ENCODE measurements at places on chromosomes 13 and 19.

DNA sequence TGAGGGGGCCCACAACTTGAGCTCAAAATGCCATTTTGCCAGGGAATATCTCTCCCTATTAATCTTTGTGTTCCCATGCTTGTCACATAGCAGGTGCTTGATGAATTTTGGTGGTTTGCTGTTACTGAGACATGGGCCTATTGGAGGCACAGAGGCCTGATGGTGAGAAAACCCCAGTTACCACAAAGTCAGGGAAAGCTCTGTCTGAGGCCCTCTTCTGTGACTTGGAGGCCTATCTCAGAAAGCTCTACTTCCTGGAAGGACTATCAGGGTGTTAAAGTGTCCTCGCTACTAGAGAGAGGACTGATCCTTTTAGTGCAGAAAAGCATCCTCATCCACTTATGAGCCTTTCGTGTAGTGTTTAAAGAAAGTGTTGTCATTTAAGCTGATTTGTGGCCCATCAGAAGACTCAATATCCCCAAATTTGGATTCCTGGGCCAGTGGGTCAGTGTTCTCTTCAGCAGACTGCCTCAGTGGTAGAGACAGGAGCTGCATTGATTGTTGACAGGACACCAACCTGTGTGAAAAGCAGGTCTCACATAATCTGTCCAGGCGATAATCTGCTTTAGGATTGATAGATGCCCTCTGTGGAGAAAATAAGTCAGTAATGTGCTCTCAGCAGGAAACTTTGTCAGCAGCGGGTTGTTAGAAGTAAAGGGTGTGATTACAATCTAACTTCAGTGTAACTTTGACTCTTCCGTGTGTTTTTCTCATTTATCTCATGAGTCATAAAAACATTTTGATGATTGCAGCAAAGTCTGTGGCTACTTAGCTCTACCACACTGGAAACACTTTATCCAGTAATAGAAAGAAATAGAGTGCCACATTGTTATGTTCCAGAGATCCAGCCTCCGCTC, 121.0 kb downstream of the AKAP11 start:
- no peak for DNase-seq

DNA sequence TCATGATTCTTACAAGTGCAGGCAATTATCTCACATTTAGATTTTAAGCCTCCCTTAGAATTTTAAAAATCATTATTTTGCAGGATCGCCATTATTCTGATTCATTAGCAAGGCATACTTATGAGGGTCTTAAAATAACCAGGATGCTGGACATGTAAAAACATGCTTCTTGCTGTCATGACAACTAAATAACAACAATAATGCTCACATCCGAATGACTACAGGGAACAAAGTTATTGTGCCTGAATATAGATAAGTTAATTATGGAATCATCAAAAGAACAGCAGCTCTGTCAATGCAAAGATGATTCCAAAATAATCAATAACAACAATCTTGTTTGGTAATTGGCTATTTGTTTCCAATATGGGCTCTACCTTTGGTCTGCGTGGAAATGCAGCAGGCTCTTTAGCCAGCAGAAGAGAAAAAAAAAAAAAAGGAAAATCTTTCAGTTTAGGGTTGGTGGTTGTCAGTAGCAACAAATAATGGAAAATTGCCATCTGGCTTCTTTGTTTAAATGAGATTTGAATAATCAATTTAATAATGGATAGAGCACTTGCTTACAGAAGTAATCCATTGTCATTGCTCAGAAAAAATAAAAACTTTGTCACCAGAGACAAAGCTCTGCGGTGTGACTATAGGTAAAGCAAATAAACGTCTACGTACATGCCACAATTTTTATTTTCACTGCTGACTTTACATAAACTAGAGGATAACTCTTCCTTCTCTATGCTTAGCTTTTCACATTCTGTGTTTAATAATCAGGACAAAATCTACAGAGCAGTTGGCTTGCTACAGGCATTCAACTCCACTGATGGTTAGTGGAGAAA, 468.9 kb upstream of the TSHZ3 start:
- DNase-seq, result no peak

- DNase-seq, result no peak
These were observed 463 bp upstream of the POMP start for GRCh38 chr13:28658539-28658795.

- no peak for DNase-seq
These were observed 1.0 kb upstream of the SLC7A10 start for GRCh38 chr19:33226550-33227241.

DNA sequence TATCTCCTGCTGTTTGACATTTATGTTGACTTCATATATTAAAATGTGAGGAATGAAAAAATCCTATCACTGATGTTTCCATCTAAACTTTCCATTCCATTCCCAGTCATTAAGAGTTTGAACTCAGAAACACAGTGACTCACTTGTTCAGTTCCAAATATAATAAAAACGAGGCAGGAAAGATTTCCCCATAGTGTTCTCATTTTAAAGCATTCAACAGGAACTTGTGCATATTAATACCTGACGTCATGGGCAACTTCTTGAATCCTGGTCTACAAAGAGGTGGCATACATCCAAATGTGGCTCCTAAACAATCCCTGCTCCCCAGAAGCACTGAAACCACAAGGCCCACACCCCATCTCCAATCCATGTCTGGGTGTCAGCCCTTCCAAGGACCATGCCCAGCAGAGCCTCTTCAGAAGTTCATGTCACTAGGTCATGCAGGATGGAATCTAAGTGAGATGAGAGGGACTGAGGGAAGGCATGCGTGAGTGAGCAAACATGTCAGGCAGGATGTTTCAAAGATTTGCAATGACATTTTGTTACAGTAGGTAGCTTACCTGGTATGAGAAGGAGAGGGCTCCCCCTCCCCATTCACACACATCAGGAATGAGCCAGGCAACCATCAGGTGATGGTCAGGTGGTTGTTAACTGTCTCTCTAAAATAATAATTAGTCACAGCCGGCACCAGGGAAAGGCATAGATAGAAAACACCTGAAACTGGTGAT, 9.4 kb upstream of the ERVV-2 start:
- no peak for DNase-seq

DNA sequence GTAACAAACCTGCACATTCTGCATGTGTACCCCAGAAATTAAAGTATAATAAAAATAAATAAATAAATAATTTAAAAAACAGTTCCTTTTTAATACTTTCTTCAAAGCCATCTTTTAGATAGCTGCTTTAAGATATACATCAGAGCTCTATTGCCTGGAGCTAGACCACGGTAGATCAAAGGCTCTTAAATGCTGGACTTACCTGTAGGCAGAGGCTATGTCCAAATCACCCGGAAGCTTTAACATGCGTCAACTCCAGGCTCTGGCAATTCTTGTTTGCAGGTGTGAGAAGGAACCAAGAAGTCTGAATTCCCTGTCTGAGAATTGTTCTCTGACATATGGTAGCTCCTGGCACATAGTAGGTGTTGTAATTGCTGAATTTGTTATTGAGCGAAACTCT, 1.6 kb upstream of the METTL21C start:
- no peak for DNase-seq

- DNase-seq, result no peak
These were observed 2422.9 kb upstream of the PCDH20 start for GRCh38 chr13:63838366-63839110.

GRCh38 chr13:65843314-65843731, 1386.8 kb downstream of the PCDH9 start:
- no peak for DNase-seq

DNA sequence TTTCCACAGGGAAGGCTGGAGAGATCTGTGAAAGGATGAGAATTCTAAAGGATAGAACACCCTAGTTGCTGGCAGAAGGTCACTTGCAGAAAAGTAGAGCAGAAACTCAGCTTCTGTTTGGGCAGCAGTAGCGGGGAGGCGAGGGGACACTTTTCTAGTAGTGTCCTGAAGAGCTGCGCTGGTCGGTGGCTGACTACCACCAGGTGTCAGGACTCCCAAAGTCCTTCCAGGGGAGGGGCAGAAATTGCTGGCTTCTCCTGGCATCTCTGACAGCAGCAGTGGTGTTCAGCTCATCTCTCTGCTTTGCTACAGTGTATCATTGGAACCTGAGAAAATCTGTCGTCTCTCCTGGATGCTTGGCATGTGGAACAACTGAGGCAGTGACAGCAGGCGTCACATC, 120.9 kb downstream of the ZDHHC20 start:
- no peak for DNase-seq

Measured in pons (tissue), 1 donor.